ENCODE measurements at places on chromosomes 5 and 9. TPM values are rescaled to one million over a fixed set of nuclear protein-coding genes. Genes with fewer than 3 reads are reported as not detected.

- no peak for DNase-seq
Observed at GRCh38 chr9:134283692-134284265, 42.5 kb upstream of the RXRA start.

- no peak for DNase-seq
Observed at GRCh38 chr5:63127054-63127453, 548.4 kb downstream of the LRRC70 start.

DNA sequence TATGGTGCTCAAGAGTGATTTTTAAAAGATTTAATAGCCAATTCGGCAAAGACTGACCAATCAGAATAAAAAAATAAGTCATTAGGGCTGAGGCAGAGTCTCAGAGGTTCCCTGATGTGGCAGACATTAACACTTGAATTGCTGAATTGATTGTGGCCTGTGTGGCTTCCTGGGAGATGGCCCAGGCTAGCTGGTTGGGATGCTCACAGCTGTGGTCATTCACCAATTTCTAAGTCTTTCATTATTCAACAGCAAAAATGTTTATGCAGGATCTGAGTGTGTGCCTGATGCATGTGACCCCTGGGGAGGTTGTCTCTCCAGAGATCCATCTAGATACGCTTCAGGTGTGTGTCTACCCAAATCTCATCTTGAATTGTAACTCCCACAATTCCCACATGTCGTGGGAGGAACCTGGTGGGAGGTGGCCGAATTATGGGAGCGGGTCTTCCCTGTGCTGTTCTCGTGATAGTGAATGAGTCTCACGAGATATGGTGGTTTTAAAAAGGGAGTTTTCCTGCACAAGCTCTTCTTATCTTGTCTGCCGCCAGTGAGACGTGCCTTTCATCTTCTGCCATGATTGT, 632.6 kb upstream of the SEMA6A start:
- no peak for DNase-seq

- no peak for DNase-seq
Observed at GRCh38 chr5:67904366-67904765, 311.2 kb upstream of the PIK3R1 start.

The RANBP6 gene
- total RNA-seq, result 23.4 TPM

The KLHL9 gene
- 16.7 TPM for total RNA-seq

The CWC27 gene
- total RNA-seq, result 17.8 TPM

All from naive thymus-derived CD4-positive, alpha-beta T cell (primary cell).